ENCODE measurements at places on chromosomes 2 and 18.

- no peak for DNase-seq
These were observed 139.5 kb downstream of the HAUS1 start for GRCh38 chr18:46243673-46244072.

GRCh38 chr2:44362207-44363015 lies 664 bp downstream of the CAMKMT start:
- no peak for DNase-seq

GRCh38 chr2:61948661-61949457 lies 43.4 kb downstream of the COMMD1 start:
- no peak for DNase-seq

DNA sequence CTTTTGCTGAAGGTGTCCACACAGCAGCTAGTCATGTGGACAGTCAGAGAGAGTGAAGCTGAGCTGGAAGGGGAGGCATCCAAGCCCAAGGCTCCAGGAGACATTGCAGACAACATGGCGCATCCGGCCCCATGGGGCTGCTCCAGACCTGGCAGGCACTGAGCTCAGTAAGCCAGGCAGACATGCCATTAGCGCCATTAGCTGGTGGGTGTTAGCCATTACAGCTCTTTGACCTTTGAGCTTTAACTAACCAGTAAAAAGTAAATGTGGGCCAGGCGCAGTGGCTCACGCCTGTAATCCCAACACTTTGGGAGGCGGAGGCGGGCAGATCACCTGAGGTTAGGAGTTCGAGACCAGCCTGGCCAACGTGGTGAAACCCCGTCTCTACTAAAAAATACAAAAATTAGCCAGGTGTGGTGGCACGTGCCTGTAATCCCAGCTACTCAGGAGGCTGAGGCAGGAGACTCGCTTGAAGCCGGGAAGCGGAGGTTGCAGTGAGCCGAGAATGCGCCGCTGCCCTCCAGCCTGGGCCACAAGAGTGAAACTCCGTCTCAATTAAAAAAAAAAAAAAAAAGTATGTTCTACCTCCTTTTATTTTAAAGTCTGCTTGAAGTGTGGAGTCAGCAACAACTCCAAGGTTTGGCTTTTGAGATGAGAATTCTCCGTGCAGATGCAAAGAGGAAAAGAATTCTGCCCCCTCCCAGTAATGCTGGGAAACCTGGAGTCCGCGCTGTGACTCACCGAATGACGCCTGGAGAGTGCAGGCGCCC lies 69.4 kb downstream of the TWSG1 start:
- no peak for DNase-seq

- DNase-seq: no peak
These were observed 134.8 kb downstream of the DSEL start for GRCh38 chr18:67381608-67382150.

GRCh38 chr2:120978359-120979050 lies 242.8 kb downstream of the GLI2 start:
- DNase-seq: no peak

- no peak for DNase-seq
These were observed 537.1 kb upstream of the ID2 start for GRCh38 chr2:8144785-8145184.

DNA sequence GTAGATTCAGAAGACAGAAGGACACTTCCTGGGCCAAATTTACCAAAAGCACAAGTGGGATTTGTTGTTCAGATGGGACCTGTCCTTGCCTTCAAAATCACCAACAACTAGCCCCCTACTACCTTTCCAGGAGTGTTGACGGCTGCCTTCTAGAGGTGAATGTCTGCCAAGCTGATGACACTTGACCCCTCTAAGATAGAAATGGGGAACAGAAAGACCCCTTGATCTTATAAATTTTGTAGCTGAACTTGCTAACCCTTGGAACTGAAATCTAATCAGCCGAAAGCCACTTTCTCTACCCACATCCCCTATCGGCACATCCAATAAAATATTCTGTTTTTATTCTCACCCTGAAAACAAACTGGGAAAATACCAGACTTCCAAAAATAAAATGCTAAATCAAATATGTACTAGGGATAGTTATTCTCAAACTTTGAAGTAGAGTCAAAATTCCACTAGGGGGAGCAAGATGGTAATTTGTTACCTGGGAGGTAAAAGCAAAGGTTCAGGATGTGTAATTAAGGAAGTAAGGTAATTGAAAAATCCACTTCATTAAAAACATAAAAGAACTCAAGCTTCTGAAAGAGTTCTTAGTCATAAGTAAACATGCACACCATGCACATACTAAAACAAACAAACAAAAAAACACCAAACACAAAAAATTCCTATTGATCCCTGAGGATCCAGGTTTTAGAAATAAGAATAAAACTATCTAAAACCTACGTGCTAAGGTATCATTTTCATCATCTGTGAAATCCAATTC lies 119.2 kb downstream of the ANKRD44 start:
- DNase-seq: no peak

DNA sequence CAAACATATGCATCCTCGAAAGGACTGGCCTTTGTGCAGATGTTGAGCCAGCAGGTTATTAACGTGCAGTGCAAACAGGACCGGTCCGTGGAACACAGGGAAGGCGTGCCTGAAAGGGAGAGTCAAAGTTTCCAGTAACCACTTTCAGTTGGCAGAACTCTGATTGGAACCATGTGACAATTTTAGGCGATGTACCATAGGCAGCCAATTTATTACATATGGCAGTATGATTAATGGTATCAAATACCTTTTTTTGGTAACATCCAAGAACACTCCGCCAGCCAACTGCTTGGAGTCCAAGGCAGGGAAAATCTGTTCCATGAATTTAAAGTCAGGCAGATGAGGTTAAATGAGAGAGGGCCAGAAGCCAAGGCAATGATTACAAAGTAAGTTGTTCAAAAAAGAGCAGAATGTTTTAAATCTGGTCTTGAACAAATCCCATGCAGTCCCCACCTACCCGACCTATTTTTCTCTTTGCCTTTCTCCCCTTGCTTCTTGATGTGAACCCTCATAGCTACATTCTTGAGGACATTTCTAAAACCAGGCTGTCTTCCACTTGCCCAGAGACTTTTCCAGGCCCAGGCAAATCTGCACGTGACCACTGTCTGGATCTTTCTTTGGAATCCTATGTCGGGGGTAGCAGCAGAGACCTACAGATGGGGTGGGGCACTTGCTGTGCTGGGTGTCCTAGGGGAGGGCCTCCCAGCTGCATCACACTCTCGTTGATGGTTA lies 351.7 kb downstream of the HRH4 start:
- no peak for DNase-seq
